Activated naive CD8-positive, alpha-beta T cell treated with anti-CD3 and anti-CD28 coated beads for 36 hours (primary cell): ENCODE measurements at places on chromosomes 2 and 18.

- no peak for DNase-seq
Observed at GRCh38 chr2:24336811-24337210, 23.5 kb downstream of the ITSN2 start.

- DNase-seq, result peak; percentile 5
Observed at GRCh38 chr18:12776821-12777471, 74.1 kb downstream of the PSMG2 start.

DNA sequence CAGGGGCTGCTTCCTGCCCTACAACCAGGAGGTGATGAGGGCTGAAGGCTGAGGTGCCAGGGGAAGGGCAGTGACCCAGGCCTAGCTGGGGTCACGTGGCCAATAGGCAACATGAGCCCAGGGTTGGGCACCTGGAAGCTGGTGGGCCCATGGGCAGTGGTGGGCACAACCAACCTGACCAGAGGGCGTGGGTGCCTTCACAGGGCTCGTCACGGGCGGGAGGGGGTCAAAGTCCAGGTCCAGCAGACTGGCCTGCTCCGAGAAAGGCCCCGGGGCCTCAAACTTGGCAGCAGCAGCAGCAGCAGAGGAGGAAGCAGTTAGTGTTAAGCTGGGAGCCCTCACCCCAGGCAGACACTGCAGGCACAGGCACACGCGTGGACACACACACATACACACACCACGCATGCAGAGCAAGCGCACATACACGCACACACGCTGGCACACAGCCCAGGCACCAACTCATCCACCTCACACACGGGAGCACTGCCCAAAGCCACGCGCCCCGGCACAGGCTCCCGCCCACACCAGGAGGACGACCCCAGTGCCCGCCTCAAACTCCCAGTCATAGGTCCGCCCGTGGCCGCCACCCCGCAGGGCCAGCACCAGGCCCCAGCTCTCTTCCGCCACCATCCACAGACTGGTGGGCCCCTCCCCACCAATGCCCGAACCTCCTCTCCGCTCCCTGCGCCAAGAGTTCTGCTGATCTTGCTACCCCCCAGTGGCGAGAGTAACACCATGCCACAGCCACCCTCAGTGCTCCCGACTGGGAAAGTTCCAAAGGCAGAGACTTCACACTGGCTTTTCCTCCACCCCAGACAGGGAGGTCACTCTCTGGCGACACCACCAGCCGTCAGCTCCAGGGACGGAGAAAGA is 53.0 kb downstream of the BIN1 start:
- DNase-seq, result no peak

DNA sequence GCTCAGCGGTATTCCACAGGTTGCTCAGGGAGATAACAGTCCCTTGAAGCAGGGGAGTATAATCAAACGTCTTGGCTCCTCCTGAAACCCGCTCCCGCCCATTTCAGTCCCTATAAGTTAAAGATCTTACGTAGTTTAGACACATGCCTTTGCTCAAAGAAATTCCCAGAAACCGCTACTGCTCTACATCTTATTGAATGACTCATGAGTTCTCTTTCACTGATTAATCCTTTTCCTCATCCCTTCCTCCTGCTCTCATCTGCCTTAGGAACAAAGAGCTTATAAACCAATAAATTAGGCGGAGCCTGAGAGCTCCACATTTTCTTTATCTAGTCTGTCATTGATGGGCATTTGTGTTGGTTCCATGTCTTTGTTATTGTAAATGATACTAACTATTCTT is 4.2 kb upstream of the SERPINB4 start:
- no peak for DNase-seq

GRCh38 chr2:238461051-238461450 is 34.3 kb downstream of the ASB1 start:
- no peak for DNase-seq

GRCh38 chr2:168519534-168520308 is 63.6 kb downstream of the CERS6 start:
- DNase-seq, result no peak

GRCh38 chr2:78676921-78677696 is 348.4 kb upstream of the REG3G start:
- no peak for DNase-seq

DNA sequence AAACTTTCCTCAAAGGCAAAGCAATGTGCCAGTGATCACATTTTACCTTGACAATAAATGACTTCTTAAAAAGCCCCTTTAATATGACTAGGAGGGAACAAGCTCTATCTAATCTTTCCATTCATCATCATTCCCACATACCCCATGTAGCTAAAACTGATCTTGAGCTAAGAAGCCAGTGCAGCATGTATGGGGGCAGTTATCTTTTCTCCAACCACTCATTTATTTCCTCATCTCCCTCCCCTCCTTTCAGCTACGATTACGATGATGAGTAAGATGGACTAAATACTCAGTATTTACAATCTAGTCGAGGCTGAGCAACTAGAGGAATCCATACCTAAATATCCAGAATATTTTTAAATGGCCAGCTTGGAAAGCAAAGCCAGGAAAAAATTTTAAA is 35.5 kb downstream of the PNO1 start:
- no peak for DNase-seq

GRCh38 chr18:24976502-24976901 is 375.5 kb downstream of the ZNF521 start:
- DNase-seq, result no peak

DNA sequence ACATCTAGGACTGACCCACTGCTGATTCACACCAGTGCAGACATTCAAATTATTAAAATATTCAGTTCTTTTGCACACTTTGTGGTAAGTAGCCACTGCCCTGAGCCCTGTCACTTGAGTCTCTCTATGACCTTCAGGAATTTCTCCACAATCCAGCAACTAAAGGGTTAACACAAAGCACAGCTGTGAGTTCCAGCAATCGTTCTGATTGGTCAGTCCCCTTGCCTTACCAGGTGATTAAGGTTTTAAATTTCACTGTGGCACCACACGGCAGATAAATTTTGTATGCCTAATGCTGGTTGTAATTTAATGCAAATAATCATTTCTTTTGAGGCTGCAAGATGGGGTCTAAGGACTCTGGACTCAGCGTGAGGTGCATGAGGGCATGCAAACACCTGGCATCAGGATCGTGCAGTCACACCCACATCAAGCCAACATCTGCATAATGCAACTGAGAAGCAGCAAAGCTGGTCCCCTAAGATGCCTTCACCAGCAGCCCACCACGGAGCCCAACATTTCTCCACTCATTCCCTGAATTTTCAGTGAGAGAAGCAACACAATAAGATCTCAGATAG is 36.6 kb downstream of the SLC14A1 start:
- no peak for DNase-seq
